Eye (tissue), 1 donor: ENCODE measurements at places on chromosomes 7 and 10.
A peak's percentile ranks its signal among the peaks of the same experiment; 100 is the strongest.

DNA sequence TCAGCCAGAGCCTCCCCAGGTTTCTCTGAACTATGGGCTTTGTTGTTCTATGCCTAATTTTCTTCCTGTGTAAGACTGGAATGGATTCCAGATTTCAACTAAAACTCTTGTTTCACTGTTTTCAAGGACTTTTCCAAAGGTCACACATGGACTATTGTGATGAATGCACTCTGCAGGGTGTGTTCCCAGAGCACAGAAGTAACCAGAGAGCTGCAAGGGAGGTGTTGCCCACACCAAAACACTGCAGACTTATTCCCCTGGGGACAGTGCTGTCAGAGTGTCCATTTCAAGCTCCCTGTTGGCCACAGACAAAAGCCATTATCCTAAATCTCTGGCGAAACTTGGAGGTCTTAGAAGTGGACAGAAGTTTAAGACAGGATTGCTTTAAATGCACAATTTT is 231.6 kb downstream of the TRIL start:
- no peak for DNase-seq

GRCh38 chr10:88196291-88196690 is 332.9 kb downstream of the PTEN start:
- DNase-seq: no peak

DNA sequence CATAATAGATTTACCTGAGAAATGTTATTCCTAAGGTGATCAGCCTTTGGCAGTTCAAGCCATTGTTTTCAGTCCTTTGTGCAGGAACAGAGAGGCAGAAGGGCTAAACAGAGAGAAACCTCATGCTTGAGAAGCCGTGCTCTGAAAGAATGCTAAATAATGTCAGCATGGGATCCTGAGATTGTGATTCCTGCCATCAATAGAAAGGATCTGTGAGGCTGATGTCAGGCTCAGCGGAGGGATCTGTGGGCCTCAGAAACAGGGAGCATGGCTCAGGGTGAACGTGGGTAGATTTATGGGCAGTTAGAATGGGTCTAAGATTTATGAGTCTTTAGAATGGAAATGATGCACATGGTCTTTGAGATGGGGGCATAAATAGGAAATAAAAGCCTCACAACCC is 439.2 kb upstream of the IGFBP3 start:
- no peak for DNase-seq

DNA sequence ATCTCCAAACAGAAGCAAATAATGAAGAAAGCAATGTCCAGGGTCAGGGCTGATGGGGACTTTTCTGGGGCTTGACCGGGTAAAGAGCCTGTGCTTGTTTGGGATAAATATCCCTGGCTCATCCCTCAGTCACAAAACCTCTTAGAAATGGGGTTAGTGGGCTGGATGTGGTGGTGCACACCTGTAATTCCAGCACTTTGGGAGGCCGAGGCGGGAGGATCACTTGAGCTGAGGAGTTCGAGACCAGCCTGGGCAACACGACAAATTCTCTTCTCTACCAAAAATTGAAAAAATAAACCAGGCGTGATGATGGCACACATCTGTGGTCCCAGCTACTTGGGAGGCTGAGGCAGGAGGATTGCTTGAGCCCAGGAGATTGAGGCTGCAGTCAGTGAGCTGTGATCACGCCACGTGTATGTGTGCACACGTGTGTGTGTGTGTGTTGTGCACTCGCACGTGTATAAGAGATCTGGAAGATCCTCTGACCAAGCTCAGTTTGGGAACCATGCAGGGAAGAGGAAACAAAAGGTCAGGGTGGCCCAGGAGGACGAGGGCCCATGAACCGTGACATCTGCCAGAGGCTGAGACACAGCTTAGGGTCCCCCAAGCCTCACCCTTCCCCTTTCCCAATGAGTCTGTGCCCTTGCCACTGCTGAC is 258.6 kb downstream of the TEX36 start:
- DNase-seq: no peak

DNA sequence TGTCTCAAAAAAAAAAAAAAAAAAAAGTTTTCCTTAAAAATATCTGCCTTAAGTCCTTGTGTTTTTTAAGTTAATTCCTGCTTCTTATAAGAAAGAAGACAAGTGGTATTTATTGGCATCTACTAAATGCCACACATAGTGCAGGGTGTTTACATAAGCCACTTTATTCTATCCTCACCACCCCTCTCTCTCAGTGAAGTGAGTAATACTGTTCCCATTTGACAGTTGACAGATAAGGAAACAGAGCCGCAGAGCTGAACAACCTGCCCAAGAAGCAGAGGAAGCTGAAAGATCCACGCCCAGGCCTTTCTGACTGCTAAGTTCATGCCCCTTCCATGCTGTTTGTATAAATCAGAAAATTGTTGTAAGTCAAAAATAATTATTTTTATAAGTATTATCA is 54.1 kb downstream of the ABLIM1 start:
- DNase-seq: no peak

- no peak for DNase-seq
Observed at GRCh38 chr10:33441561-33441960, 107.1 kb upstream of the NRP1 start.

DNA sequence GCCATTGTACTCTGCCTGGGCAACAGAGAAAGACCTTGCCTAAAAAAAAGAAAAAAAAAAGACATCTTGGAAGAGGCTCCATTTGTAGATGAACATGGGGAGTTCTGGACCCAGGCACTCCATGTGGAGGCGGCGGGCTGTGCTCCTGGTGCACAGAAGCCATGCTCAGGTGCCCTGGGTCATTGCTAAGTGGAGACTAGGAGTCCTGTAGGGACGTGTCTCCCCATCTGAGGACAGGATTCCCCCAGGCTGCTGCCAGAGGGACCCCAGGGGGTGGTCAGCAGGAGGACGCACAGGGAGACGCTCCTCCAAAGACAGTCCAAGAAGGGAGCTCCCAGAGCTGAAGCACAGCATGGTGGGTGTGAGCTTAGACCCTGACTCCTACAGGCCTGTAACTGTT is 34.3 kb downstream of the SBDS start:
- no peak for DNase-seq

DNA sequence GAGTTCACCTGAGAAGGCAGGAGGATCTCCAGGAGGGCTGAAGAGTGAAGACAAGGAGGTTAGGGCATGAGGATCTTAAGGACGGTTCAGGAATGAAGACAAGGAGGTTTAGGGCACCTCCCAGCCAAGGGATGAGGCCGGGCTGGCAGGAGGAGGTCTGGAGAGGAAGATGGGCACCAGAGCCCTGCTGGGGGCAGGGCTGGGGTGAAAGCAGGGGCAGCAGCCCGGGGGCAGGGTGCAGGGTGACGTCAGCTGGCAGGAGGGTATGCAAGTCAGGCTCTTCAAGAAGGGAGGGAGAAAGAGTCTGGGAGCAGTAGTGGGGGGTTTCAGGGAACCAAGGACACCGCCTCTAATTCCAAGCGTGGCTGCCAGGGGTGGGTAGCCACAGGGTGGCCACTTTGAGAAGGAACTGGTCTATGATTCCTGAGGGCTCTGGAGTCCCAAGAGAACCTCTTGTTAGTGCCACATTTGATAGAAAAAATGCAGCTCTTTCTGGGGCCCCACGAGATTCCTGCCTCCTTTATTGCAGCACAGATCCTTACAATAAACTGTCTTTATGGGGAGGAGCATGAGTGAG is 101.6 kb downstream of the C10orf90 start:
- DNase-seq: peak; percentile 8

DNA sequence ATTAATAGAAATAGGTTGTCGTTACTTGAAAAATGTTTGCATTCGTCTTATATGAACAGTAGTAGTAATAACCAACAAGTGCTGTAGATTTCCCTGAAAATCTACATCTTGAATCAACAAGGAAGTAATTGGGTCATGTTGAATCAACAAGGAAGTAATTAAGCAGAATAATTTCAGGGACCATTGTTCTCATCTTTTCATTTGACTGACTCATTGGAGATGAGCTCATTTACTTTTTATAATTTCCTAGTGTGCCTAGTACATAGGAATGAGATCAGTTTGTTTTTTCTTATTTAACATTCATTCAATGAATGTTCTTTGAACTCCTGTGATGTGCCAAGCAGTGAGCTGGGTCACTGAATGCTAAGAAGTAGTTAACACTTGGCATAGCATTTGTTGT is 8.2 kb downstream of the CLDN12 start:
- peak; percentile 30 for DNase-seq

DNA sequence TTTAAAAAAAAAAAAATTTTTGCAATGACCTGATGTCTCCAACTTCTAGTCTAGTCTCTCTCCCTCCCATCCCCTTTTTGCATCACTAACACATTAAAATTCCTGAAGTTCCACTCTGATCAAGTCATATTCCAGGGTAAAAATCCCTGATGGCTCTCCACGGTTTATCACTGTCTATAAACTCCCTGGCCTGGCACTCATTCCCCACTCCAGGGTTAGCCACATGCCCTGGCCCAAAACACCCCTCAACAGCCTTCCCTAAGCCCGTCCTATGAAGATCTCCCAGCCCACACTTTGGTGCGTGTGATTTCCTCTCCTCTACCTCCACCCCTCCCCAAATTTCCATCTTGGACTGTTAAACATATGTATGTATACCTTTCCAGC is 125.4 kb downstream of the JAZF1 start:
- no peak for DNase-seq

DNA sequence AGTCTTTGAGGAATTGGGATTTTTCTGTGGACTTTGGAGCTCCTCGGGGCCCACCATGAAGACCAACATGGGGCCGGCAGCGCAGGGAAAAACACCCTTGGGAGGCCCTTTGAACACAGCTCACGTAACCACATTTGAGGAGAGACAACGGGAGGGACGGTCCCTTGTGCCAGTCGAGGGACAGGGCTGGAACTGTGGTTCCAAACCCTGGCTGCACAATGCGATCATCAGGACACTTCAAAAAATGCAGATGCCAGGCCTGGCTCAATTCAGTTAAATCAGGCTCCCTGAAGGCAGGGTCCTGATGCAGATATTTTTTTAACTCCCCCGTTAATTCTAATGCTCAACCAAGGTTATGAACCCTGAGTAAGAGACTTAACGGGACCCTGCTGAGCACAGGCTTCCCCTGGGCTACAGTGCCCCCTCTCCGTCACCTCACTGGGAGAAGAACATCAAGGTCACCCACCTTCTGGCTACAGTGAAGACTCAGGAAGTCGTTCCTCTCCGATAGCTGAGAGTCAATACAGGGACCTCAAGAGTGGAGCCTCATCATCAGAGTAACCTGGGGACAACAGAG is 30.4 kb downstream of the LYZL1 start:
- no peak for DNase-seq

DNA sequence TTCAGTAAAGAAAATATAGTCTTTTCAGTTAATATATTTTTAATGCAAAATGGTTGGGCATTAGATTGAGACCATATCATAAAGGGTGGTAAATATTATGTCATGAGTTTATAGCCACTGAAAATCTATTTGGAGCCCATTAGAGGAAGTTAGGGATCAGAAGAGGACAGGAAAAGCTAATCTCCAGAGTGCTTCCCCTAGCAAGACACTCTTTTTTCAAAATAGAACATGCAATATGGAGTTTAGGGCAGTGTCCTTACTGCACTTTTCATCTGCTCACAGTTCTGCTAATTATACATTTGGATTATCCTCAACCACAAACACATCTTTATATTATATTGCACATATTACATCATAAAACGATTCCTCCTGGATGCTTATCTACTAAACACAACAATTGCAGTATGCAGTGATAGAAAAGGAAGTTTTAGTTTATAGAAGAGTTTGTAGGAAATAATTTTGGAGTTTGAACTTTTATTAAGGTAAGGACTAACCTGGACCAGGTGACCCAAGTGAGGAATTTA is 159.8 kb downstream of the PHF14 start:
- no peak for DNase-seq

- DNase-seq: no peak
Observed at GRCh38 chr7:150948791-150949251, 29.3 kb downstream of the KCNH2 start.

- DNase-seq: no peak
Observed at GRCh38 chr10:21473541-21473940, 51.9 kb downstream of the SKIDA1 start.

GRCh38 chr7:138890499-138891445 is 90.4 kb downstream of the KIAA1549 start:
- peak; percentile 61 for DNase-seq

GRCh38 chr7:123625254-123625653 is 23.6 kb downstream of the ASB15 start:
- DNase-seq: no peak

GRCh38 chr10:32139223-32140073 is 83.2 kb upstream of the KIF5B start:
- peak; percentile 11 for DNase-seq

- DNase-seq: no peak
Observed at GRCh38 chr7:2416063-2416462, 12.7 kb downstream of the CHST12 start.

- DNase-seq: no peak
Observed at GRCh38 chr10:62501547-62501946, 127.4 kb downstream of the ZNF365 start.

GRCh38 chr7:108280136-108280535 is 150.0 kb upstream of the LAMB4 start:
- no peak for DNase-seq

DNA sequence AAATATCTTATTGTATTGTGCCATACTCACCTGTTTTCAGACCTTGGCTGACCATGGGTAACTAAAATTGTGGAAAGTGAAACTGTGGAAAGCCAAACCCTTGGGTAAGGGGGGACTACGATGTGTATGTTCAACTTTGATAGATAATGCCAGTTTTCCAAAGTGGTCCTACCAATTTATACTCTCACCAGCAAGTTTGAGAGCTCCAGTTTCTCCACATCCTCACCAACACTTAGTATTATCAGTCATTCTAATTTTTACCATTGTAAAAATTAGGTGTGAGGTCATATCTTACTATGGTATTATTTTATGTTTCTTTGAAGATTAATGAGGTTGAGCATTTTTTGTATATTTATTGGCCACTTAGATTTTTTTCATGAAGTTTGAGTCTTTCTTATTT is 346.9 kb upstream of the PODXL start:
- no peak for DNase-seq

DNA sequence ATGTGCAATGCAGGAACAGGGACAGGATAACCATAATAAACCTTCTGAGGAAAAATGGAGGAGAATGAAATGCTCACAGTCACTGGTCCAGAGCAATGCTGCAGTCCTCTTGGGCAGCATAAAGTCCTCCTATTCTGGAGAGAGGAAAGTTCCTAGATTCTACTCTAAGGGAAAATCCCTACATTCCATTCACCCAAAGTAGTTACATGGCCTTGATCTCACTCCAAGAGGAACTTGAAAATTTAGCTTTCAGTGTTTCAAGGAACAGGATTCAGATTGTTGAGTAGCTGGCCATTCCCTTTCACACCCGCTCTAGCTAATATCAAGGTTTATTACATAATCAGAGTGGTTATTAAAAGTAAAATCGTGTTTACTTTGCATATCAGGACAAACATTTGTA is 168.3 kb downstream of the CHRM2 start:
- no peak for DNase-seq

DNA sequence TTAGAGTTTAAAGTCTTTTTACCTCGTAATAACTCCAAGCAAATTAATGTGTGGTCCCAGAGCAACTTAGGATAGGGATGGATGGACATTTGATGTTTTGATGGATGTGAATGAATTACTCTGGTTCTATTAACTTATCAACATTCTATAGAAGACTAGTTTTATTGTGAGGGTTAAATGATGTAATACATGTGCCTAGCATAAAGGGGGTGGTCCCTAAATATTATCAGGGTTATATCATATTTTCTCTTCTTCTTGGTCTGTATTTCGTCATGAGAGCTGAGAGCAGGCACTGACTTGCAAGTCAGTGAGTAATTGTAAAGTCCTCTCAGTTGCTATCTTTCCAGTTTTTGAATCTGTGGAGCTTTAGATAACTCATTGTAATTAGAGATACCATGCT is 219.3 kb downstream of the GATA3 start:
- DNase-seq: no peak
